Central memory CD8-positive, alpha-beta T cell (primary cell): ENCODE measurements at places on chromosomes 5 and 9.

DNA sequence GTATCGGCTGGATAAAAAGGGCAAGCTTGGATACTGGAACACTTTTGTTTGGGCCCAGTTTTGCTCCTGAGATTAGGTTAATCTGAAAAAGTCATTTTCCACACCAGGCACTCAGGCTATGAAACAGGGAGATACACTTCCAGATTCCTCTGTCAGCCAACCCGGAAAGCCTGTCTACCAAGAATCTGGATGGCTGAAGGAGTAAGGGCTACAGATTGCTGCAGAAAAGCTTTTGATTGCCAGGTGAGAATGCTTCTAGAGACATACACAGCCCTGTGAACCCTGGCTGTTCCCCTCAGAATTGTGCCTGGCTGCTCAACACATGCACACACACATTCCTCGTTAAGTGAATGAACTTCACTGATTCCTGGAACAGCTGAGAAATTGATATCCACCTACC lies 114.4 kb downstream of the PSD2 start:
- DNase-seq: no peak

- no peak for DNase-seq
Observed at GRCh38 chr5:63306909-63307308, 655.3 kb downstream of the HTR1A start.

DNA sequence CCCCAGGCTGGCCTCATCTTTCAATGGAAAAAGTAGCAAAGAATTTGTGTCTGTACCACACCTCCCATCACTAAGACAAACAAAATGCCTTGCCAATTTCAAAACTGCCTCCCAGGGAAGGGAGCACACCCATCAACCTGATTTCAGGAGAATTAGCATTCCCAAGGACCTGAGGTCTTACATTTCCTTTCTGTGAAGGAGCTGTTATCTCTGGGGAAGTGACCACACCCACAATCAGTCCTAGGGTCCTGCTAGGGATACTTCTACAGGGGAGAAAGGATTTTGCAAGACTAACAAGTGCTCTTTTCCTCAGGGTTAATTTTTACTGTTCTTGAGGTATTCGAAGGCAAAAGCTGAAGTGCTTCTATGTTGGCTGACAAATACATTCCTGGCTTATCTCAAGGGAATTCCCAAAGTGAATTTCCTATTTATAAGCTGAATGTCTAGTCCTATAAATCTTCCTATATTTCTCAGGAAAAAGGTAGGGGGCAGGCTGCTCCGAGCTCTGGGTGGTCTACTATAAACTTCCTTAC lies 97.4 kb upstream of the ITGA1 start:
- no peak for DNase-seq

GRCh38 chr5:72441862-72442540 lies 65.2 kb downstream of the ZNF366 start:
- DNase-seq: no peak

GRCh38 chr5:104370523-104370922 lies 807.9 kb upstream of the NUDT12 start:
- no peak for DNase-seq

DNA sequence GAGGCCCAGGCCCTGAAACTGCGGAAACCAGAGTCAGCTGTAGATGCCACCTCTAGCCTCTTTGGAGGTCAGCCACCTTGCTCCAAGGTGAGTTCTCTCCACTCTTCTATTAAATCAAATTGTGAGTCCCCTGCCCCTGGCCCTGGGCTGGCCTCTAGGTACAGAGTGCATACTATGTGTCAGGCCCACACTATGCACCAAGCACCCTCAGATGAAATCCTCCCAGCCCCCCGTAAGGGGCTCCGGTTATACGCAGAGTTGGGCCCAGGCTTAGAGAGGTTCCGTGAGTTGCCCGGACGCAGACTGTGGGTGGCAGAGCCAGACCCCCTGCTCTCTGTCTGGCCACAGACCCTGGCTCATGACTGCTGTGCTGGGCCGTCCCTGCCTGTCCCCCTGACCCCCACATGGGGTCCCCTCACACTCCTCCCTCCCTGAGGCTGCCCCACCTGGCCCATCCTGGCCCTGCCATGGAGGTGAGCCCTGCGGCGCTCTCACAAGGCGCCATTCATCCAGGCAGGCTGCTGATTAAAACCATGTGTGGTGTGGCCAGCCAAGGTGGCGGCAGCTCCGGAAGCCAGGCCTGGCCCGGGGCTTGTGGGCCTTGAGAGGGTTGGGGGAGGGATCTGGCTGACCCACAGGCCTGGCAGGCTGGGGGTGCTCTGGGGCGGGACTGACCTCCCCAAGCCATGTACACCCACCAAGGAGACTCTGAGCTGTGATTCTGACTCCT lies 65.5 kb upstream of the SYNPO start:
- DNase-seq: no peak

DNA sequence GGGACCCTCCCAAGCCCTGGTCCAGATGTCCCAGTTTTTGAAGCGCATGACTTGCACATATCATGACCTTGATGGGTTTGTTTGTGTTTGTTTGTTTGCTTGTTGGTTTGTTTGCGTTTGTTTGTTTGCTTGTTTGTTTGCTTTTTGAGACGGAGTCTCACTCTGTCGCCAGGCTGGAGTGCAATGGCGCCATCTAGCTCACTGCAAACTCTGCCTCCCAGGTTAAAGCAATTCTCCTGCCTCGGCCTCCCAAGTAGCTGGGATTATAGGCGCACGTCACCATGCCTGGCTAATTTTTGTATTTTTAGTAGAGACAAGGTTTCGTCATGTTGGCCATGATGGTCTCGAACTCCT lies 13.0 kb upstream of the UBAC1 start:
- no peak for DNase-seq

DNA sequence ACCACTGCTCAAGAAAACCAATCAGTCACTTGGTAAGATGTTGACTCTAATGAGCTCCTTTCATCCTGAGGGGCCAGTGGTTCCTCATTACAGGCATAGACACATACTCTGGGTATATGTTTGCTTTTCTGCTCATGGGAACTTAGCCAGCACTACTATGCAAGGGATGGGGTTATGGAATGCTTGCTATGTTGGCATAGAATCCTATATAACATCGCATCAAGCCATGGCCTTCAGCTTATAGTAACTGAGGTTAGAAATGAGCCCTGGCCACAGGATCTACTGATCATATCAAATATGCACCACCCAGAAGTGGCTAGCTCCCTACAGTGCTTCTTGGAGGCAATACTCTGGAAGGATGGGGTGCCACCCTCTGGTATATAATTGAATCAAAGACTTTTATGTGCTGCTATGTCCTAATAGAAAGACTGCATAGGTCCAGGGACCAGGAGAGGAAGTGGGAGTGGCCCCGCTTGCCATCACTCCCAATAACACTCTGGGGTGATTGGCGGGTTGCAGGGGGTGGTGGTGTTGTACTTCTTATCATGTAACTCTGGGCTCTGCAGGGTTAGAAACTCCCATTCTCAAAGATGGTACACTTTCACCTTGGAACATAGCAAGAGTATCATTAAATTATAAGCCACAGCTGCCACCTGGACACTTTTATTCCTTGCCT lies 70.3 kb downstream of the ZNF366 start:
- no peak for DNase-seq

DNA sequence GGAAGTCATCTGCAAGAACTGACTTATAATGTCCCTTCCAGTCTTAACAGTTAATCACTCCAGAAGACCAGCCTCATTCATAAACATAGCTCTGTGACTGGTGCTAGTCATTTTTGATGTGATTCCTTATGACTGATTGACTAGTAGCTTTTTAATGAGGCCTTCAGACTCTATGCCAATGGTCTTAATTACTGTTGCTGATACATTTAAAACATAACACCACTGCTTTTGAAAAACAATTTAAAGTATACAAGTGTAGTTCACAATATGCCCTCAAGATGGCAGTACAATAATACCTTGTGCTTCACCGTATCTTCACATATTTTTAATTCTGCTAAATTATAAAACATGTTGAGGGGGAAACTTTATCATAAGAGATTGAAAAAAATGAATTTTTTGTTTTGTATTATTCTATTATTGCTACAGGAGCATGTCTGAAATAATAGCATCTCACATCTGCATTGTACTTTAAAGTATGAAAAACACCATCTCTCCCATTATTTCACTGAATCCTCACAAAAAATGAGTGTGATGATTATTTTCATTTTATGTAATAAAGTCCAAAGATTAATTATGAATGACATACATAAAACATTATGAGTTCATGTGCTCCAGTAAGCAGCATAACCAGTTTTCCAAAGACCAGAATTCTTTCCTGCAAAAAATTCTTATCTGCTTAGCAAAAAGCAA lies 55.2 kb upstream of the SHISAL2B start:
- no peak for DNase-seq

GRCh38 chr5:1946776-1947175 lies 64.1 kb upstream of the IRX4 start:
- DNase-seq: no peak

DNA sequence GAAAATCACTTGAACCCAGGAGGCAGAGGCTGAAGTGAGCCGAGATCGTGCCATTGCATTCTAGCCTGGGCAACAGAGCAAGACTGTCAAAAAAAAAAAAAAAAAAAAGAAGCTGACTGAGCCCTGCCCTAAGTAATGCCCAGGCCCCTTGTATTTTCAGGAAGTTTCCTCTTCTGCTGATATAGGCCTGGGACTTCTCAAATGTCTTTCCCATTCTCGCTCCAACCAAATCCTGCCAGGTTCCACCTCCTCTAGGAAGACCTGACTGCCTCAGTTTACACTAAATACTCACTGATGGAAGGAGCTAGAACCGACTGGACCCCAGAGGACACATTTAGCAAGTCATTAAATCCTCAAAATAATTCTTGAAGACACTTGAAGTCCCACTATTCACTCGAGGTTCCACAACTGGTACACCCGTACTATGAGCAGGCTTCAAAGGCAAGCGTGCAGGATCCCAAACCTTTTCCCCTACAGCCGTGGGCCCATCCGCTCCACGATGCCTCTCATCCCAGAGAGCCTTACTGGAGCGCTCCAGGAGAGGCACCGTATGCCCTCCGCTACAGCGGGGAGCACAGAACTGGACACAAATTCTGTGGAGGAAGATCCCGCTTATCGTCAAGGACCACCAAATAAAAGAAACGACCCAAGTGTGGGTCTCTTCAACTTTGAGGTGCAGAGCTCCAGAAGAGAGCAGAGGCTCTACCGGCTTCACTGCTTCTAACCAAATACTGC lies 676 bp downstream of the NOL6 start:
- DNase-seq: no peak

GRCh38 chr9:98207606-98208005 lies 15.2 kb upstream of the CORO2A start:
- no peak for DNase-seq

DNA sequence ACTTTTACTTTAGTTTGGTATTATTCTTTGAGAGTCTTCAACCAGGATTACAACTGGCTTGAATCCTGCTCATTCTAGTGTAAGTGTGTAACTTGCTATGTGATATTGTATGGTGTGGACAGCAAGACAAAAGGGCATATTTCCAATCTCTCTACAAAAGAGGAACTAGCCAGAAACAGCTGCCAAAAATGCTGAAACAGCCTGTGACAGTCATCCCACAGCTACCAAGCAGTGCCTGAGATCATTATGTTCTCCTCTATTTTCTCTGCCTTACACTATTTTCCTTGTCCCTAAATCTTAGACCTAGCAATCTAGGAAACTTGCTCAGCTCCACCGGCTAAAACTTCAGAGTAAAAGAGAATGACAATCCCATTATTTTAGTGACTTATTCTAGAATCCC lies 42.8 kb downstream of the WDR41 start:
- no peak for DNase-seq

DNA sequence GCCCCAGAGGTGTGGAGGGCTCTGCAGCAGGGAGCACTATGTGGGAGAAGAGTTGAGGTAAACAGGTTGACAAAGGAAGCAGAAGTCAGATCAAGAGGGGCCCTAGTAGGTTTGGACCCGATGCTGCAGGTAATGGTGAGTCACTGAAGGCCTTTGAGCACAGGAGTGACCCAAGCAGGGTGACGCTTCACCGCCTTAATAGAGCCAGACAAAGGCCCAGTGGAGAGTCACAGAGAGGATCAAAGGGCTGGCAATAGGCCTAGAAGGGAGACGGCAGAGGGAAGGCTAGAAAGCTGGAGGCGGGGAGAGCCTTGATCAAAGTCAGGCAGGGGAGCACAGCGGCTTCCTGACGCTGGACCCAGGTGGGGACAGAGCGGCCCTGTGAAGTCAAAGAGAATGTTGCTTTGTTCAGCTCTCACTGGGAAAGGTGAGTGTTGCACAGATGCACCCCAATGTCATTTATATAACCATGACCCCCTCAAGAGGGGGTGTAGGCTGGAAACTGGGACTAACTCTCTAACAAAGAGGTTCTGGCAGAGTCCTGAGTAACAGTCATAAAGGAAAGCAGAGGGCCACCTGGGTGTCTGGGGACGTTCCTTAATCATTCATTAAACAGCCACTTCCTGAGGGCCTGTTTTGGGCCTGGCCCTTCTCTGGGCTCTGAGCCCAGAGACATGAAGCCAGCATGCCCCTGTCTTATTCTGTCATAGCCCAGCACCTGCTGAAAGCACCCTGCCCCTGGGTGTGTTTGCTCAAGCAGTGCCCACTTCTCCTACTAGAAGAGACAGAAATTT lies 9.8 kb upstream of the CPLX2 start:
- DNase-seq: no peak

GRCh38 chr5:4571248-4571948 lies 568.7 kb upstream of the ADAMTS16 start:
- no peak for DNase-seq

GRCh38 chr9:85483208-85483607 lies 258.5 kb downstream of the AGTPBP1 start:
- DNase-seq: no peak

- DNase-seq: no peak
Observed at GRCh38 chr9:27591093-27591492, 17.8 kb upstream of the C9orf72 start.

GRCh38 chr5:37814699-37815098 lies 25.1 kb downstream of the GDNF start:
- DNase-seq: no peak

DNA sequence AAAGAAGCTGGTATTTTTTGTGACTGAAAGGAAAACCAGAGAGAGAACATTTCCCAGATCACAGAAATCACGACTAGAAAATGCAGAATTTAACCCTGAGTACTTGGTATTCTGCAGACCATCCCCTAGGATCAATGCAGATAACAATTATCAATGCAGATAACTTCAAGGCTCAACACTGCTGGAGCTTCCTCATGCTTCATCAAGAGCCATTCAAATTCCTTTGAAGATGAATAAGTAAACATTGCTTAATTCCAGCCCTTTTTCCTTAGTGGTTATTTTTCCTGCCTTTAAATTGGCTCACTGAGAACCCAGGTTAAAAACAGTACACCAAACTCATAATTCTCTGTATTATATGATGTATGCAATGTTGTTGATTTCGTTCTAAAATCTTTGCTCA lies 370.1 kb upstream of the TLE4 start:
- no peak for DNase-seq

- no peak for DNase-seq
Observed at GRCh38 chr5:129223178-129223577, 128.6 kb downstream of the ISOC1 start.
